T-cell (primary cell): ENCODE measurements at places on chromosomes 4 and X. TPM values are rescaled to one million over a fixed set of nuclear protein-coding genes. Genes with fewer than 3 reads are reported as not detected.
A peak's percentile ranks its signal among the peaks of the same experiment; 100 is the strongest.

- no peak for DNase-seq
These were observed 125.8 kb upstream of the LNX1 start for GRCh38 chr4:53717064-53717549.

DNA sequence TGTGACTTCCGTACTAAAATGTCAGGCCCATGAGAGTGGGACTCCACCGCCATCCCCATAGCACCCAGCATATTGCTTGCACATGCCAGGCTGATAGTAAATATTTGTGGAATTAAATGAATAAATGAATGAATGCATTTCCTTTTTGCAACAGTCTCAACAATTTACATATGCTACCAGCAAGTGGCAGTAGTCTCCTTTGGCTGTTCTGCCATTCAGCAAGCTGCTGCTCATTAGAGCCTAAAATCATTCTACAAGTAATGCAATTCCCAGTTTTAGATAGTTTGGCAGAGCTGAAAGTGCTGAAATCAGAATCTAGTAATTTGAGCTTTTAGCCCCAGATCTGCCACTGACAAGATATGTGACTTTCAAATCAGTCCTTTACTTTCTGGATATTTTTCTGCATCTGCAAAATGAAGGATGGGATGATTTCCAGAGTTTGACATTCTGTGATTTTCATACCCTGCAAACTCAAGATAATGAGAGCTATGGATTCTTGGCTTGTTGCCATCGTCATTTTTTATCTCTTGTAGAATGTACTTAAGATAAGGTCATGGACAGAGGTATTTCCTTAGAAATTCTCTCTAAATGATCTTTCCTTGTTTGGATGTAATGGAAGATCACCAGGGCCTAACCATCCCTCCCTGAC lies 35.7 kb upstream of the INTS6L start:
- DNase-seq: peak; percentile 2

GRCh38 chrX:56932106-56932505 lies 63.2 kb downstream of the SPIN3 start:
- DNase-seq: no peak

DNA sequence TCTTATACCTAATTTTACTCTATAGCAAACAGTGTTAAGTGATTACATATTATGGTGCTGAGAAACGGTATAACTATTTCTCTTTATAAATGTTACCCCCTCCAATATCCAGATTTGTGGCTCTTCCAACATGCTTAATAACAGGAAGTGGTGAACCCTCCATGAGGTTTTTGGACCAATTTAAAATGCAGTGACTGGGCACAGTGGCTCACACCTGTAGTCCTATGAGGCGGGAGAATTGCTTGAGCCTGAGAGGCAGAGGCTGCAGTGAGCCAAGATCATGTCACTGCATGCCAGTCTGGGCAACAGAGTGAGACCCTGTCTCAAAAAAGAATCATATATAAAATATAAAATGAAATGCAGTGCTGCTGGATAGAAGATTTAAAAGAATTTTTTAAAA lies 137.3 kb downstream of the MGST2 start:
- DNase-seq: no peak

The PF4V1 gene
- not detected for total RNA-seq
